ENCODE measurements at places on chromosomes 1 and 21.

DNA sequence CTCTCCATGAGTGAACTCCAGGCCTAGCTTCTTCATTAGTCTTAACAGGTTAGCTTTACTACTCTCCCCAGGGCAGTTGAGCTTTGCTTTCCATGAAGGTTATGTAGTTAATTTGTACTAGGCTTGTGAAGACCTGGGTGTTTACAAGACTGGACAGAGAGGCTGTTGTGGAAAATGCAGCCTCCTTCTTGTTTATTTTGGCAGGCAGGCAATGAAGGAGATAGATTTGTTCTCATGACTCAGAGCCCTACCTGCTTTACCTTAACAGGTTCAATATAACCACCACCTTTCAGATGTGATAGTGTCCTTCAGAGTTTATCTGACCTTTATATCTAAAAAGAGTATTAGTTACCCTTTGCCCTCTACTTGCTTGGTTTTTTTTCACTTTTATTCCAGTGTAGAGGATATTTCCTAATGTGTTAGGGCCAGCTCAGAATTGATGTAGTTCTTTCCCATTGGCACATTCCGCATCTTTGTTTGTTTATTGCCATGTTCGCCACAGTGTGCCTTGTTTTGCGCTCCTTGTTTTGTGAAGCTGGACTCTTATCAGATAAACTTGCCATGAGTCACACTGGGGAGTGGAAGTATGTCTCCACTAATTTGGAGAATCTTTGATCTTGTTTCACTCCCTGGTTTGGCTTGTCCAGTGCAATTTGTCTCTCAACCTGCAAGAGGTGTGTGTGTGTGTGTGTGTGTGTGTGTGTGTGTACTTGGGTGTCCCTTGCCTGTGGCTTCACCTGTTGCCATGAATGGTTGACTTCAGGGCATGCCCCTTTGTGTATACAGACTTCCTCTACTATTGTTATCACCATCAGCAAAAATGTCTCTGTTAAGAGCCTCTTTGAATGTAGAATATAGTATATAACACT, 87.4 kb upstream of the MACF1 start:
- DNase-seq: no peak

DNA sequence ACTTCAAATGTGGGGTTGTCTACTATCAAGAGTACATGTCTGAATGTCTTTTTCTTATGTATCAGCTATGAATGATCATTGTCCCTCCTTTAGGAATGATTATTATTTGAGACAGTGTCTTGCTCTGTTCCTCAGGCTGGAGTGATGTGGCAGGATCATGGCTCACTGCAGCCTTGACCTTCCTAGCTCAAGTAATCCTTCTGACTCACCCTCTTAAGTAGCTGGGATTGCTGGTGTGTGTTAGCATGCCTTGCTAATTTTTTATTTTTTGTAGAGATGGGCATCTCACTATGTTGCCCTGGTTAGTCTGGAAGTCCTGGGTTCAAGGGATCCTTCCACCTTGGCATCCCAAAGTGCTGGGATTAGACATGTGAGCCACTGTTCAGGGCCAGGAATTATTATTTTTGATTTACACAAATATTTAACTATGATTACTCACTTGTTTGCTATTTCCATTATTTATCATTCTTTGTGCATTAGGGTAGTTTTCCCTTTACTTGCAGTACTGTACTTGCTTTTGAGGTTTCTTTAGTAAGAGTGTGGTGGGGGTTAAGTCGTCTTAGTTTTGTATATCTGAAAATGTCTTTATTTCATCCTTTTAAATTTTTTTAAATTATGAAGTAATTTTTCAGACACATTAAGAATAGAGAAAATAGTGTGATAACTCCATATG, 12.8 kb downstream of the S100A7 start:
- DNase-seq: no peak

GRCh38 chr1:21855257-21856096, 43.4 kb downstream of the LDLRAD2 start:
- no peak for DNase-seq

DNA sequence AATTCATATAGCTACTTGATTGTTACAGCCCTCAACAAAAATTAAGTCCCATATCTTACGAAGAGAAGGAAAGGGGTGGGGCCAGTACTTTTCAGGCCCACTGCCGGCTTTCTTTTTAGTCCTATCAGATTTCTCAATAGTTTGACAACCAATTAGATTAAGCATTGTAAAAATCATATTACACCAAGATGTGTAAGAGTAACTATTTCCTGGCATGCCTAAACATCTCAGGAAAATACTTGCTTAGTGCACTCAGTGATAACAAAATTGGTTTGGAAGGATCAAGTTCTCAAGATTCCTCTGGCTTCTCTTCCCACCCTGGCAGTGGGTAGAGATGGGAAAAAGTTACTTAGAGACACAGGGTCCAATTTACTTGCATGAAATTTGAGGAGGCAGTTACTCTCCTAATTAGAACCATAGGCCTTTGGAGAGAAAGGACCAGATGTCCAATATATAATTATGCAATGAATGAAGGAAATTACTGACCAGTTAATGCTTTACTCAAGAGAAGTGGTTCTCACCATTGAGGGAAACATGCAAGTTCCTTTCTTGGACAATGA, 30.1 kb downstream of the STPG1 start:
- DNase-seq: no peak

GRCh38 chr1:220119043-220119512, 25.1 kb downstream of the IARS2 start:
- DNase-seq: no peak

GRCh38 chr1:41423511-41424191, 60.8 kb downstream of the EDN2 start:
- DNase-seq: no peak

GRCh38 chr1:92538413-92539061, 51.8 kb upstream of the GFI1 start:
- DNase-seq: no peak

- no peak for DNase-seq
Measured at GRCh38 chr1:61491497-61491896, 233.4 kb downstream of the TM2D1 start.

DNA sequence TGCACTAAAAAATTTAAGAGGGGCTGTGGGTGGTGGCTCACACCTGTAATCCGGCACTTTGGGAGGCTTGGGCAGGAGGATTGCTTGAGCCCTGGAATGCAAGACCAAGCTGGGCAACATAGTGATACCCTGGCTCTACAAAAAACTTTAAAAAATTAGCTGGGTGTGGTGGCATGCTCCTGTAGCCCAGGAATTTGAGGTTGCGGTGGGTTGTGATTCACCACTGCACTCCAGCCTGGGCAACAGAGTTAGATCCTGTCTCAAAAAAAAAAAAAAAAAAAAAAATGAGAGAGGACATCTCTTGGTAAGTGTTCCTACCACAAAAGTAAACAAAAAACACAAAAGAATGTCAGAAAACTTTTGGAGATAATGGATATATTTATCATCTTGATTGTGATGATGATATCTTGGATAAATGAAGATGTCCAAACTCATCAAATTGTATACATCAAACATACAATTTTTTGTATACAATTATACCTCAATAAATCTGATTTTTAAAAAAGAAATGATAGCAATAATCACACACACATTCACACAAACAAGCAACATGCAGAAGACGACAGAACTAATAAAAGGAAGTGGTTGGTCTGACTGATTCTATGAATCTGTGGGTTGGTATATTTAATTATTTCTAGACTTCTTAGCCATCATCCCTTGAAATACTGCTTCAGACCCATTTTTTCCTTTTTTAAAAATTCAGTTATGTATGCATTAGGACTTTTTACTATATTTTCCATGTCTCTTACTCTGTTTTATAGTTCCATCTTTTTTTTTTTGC, 465.9 kb downstream of the PLA2G4A start:
- no peak for DNase-seq

DNA sequence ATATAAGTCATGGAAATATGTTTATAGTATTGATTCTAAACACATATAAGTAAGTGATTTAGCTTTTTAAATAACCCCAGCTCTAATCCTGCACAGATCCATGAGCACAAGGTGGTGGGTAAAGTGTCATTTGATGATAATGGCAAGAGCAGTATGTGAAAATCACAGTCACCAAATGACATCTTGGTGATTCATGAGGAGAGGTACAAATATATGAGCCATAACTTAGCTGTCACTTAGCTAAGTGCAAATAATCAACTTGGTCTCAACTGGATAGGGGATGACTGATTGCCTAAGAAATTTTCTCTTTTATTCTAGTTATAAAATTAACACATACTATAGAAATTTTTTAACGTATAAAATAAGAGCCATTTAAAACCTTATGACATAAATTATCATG, 198.1 kb downstream of the ZZZ3 start:
- no peak for DNase-seq

DNA sequence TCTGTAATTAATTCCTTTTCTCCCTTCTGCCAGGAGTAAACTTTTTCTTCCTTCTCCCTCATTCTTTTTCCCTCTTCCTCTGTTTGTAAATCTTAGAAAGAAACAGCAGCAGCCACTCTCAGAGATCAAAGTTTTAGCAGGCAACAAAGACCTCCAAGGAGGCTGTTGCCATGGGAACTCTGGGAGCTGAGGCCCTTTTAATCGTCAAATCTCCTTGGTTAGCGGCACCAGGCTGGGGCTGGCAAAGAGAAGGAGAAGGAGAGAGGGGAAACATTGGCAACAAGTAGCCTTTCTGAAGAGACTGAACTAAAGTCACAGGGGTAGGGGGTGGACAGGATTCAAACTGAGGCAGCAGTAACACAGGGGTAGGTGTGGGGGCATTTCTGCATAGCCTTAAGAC, 25.2 kb downstream of the ILDR2 start:
- no peak for DNase-seq

GRCh38 chr21:42847051-42847707, 32.2 kb downstream of the WDR4 start:
- no peak for DNase-seq

DNA sequence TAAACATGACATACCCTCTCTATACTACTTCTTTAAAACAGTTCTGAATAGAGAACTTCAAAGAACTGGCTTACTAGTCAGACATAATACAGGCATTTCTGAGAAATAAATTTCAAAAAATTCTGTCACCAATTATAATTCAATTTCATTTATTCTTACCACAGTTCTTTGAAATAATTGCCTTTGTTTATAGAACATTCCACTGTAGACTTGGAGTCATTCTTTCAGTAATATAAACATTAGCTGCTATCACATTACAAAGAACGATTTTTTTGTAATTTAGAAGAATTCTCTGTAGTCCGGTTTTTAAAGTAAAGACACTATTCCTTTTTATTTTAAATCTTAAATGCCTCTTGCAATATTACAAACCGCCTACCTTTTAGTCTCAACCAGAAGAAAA, 146.4 kb upstream of the COL11A1 start:
- no peak for DNase-seq

- DNase-seq: no peak
Measured at GRCh38 chr1:87840767-87841166, 512.1 kb downstream of the LMO4 start.

- no peak for DNase-seq
Measured at GRCh38 chr1:43587001-43587400, 56.3 kb downstream of the PTPRF start.

- no peak for DNase-seq
Measured at GRCh38 chr1:51310871-51311613, 19.3 kb downstream of the TTC39A start.

DNA sequence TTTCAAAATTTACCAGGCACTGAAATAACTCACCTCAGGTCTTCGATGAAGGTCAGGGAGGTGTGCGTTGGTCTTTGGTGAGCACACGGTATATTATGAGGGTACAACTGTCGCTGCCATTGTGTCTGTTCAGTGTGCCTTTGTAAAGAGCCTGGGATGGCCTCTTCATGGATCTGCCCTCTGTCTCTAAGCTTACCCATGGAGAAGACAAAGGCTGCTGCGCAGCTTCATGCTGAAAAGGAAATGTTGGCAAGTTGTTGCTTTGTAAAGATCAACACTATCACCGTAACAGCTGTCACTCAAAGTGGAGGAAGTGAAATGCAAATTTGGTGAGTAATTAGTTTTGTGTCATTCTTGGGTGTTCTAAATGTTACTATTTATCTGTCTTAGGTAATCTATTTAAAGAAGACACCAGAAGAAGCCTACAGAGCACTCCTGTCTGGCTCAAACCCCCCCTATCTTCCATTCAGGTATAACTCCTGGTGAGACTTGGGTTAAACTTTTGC, 71.6 kb downstream of the CDC14A start:
- no peak for DNase-seq

DNA sequence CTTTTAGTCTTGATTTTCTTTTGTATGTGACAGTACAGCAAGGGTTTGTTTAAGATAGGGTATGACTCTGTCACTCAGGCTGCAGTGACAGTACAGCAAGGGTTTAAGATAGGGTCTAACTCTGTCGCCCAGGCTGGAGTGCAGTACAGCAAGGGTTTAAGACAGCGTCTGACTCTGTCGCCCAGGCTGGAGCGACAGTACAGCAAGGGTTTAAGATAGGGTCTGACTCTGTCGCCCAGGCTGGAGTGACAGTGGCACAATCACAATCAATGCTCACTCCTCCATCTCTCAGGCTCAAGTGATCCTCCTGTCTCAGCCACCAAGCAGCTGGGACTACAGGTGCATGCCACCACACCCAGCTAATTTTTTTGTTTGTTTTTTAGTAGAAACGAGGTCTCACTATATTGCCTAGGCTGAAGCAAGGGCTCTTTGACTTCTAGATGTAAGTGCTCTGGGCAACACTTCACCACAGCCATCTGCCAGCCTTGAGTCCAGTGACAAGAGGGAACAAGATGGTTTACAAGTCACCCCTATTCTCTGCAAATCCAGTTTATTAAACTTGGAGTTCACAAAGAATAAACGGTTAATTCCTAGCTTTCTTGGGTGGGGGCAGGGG, 965 bp upstream of the SH2D5 start:
- DNase-seq: no peak

- DNase-seq: no peak
Measured at GRCh38 chr1:57192222-57192621, 226.4 kb upstream of the C8B start.

DNA sequence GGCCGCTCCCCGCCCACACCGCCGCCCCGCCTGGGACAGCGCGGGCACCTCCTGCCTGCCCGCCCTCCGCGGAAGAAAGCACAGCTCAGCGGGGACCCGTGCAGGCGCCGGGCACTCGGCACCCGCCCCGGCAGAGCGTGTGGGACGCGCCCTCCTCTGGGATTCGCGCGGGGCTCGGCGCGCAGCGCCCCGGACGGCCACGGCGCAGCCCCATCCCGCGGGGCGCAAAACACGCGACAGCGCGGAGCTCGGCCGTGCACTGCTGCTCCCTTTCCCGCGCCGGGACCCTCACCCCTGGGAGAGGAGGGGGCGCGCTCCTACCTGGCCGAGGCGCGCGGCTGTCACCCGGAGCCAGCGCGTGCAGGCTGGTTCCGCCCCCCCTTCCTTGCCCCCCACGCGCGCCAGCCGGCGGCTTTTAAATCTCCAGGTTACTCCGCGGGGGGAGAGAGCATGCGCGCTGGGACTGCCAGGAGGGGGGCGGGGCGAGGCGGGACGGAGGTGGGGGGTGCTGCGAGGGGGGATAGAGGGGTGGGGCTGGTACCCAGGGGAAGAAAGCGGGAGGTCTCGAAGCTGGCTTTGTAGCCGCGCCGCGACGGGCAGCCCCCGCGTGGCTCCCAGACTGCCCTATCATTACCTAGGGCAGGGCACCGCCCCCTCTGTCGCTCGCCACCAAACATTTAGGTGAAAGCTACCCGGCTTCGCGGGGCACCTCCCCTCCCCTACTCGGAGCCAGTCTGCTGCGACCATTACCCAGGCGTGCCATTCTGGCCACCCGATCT, at the start of gene SLC45A3:
TSS of gene SLC45A3 (minus strand) at position 437 of the 779 bp plus-strand sequence. CDS start 15,853 bp downstream, outside the sequence.
- no peak for DNase-seq

- DNase-seq: peak; percentile 31
Measured at GRCh38 chr1:47776667-47777131, 220.5 kb downstream of the TRABD2B start.

GRCh38 chr1:7384679-7385078, 386.4 kb upstream of the VAMP3 start:
- no peak for DNase-seq
